ENCODE measurements at places on chromosomes 5 and 9.

DNA sequence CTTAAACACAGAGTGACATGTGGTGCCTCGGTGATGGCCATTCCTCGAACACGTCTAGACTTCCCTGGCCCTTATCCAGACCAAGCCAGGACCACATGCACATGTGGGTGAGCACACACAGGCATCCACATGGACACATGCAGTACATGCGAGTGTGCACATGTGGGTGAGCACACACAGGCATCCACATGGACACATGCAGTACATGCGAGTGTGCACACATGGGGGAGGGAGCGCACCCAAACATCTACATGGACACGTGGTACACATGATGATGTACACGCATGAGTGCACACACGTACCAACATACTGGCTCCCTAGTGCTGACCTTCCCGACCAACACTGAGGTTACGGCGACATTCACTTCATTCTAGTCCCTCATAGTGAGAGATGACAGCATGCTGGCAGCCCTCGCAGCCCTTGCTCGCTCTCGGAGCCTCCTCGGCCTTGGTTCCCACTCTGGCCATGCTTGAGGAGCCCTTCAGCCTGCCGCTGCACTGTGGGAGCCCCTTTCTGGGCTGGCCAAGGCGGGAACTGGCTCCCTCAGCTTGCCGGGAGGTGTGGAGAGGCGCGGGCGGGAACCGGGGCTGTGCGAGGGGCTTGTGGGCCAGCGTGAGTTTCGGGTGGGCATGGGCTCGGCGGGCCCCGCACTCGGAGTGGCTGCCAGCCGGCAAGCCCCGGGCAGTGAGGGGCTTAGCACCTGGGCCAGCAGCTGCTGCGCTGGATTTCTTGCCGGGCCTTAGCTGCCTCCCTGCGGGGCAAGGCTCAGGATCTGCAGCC, 186.8 kb downstream of the HSPA4 start:
- no peak for DNase-seq

DNA sequence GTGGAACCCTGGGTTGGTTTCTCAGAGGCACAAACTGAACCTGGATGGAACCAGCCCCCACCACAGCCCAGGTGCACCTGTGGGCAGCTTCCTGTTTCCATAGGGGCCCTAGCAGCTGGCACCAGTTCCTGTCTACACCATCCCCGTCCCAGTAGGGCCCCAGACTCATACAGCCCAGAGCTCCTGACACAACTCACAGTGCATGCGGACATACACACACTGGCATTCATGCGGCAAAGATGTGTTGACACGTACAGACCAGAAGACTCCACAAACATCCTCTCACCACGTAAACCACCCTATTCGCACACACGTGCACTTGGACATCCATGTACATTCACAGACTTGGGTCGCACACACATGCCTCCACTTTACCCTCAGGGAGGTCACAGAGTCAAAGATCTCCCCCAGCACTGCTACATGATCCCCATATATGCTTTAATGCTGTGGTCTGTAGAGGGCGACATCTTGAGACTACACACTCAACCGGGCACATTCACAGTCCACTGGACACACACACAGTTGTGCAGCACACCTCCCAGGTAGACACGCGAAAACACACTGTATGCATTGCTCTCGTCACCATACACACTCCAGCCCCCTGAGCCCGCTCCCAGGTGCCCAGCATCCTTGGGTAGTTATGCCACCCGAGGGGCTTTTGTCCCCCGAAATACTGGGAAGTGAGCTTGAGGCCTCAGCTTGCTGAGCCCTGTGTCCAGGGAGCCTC, 22.4 kb downstream of the CXXC5 start:
- no peak for DNase-seq

GRCh38 chr5:135237748-135238103, 161.3 kb downstream of the MACROH2A1 start:
- no peak for DNase-seq

DNA sequence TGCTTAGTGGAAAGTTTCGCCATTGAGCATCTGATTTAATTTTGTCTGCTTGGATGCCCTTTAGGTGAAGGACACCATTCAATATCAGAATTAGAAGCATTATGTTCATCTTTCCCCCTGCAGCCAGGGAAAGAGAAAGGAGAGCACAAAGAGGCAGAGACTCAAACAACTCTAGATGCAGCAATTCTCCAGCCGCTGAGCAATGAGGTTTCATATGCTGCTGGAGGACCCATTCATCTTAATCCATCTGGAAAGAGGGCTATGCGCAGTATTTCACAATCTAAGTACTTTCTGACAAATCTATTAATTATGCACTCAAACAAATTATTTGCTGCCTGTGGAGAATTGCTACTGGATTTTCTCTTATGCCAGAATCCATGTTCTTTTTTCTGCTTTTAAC, 527.0 kb upstream of the TUSC1 start:
- no peak for DNase-seq
